ENCODE measurements at places on chromosomes 3 and 15. TPM values are rescaled to one million over a fixed set of nuclear protein-coding genes. Genes with fewer than 3 reads are reported as not detected.

DNA sequence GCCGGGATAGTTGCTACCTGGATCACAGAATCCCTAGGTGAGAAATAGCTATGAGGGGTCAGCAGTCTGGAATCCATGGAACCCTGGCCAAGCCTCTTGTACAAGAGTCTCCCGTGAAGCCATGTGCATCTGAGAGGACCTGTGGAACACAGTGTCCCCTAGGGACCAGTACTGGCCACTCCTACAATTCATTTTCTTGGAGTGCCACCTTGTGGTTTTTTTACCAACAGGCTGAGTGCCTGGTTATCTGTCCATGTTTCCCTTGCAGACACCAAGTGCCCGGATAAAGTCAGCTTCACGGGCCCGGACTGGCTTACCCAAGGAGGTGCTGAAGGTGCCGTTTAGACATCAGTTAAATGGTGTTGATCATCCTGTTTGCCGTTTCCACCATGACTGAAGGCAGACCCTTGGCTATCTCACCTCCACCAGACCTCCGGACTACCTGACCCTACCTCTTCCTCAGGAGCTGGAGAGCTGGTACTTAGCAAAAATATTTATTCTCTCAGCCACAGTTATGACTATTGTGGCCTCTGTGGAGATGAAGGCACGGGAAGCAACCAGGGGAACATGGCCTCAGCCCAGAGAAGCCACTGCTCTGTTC, 93.9 kb downstream of the RBPMS2 start:
- H3K4me3 ChIP-seq = no peak overlapping the region
- no peaks in the 10 kb centered on the region for H3K4me1 ChIP-seq
- DNase-seq = peak; percentile 59
- peaks cover 46% of the 10 kb centered on the region for H3K36me3 ChIP-seq
- H3K27ac ChIP-seq = no peak overlapping the region
- no peaks in the 10 kb centered on the region for H3K27me3 ChIP-seq

- peaks cover 16% of the 10 kb centered on the region for H3K36me3 ChIP-seq
- H3K4me1 ChIP-seq = peaks cover 24% of the 10 kb centered on the region
- no peak overlapping the region for H3K4me3 ChIP-seq
- H3K27me3 ChIP-seq = no peaks in the 10 kb centered on the region
- H3K27ac ChIP-seq = peak overlapping the region; percentile 71
These were observed 37.5 kb downstream of the TGFBR2 start for GRCh38 chr3:30643763-30644462.

Gene MNS1
- total RNA-seq = 0.44 TPM

- H3K4me3 ChIP-seq = no peak overlapping the region
- H3K36me3 ChIP-seq = no peaks in the 10 kb centered on the region
- no peaks in the 10 kb centered on the region for H3K4me1 ChIP-seq
- no peak for DNase-seq
- no peak overlapping the region for H3K27ac ChIP-seq
- H3K27me3 ChIP-seq = no peaks in the 10 kb centered on the region
These were observed 2.7 kb upstream of the CSTA start for GRCh38 chr3:122322095-122323075.

- H3K27me3 ChIP-seq = no peaks in the 10 kb centered on the region
- no peaks in the 10 kb centered on the region for H3K36me3 ChIP-seq
- H3K4me1 ChIP-seq = peaks cover 55% of the 10 kb centered on the region
- peak; percentile 48 for DNase-seq
- peak overlapping the region; percentile 58 for H3K4me3 ChIP-seq
- H3K27ac ChIP-seq = peak overlapping the region; percentile 76
These were observed 452.8 kb downstream of the FOXP1 start for GRCh38 chr3:71130471-71131374.

DNA sequence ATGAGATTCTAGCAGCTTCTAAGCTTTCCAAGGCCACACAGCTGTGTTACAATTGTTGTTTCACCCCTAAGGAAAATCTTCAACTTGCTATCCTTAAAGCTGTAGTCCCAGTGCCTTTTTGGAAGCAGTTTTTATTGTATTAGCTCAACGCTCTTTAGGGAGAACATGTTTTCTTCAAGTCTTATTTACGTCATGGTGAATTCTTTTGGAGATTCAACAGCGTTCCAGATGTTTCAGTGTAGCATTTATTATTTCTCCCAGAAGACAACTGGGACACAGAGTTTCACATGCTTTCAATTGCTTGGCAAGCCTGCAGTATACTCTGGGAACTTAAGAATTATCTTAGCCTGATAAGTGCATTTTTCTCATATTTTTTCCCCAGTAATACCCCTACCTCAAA, 888.3 kb downstream of the PLOD2 start:
- no peak overlapping the region for H3K27ac ChIP-seq
- DNase-seq = no peak
- H3K4me1 ChIP-seq = no peaks in the 10 kb centered on the region
- H3K36me3 ChIP-seq = no peaks in the 10 kb centered on the region
- no peak overlapping the region for H3K4me3 ChIP-seq

GRCh38 chr15:41795996-41796856, 21.9 kb downstream of the MAPKBP1 start:
- peak overlapping the region; percentile 23 for H3K27ac ChIP-seq
- no peaks in the 10 kb centered on the region for H3K27me3 ChIP-seq
- no peak for DNase-seq
- H3K4me3 ChIP-seq = no peak overlapping the region
- no peaks in the 10 kb centered on the region for H3K36me3 ChIP-seq

Gene TGM4
- total RNA-seq = not detected

DNA sequence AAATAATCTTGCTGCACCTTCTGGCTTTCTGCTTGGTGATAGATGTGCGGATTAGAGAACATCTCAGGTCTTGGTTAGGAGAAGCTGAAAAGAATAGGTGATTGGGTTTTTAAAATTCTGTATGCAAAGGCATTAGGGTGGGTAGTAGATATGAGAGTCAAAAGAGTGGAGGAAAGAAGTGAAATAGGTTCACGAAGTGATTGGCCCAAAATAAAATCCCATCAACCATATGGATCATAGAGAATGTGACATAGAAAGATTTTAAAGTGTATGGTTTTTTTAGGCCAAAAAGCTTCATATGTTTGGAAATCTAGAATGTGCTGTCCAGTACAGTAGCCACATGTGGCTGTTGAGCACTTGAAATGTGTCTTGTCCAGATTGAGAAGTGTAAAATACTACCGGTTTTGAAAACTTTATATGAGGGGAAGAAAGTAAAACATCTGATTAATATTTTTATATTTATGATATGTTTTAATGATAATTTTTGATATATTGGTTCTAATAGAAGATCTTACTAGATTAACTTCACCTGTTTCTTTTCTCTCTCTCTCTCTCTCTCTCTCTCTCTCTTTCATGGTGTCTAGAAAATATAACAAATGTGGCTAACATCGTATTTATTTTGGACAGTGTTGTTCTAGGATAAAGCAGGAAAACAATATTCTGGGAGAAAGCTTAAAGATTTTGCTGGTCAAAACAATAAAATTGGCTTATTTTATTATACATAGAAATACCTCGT, 2.9 kb downstream of the MBNL1 start:
- H3K27me3 ChIP-seq = no peaks in the 10 kb centered on the region
- DNase-seq = no peak
- H3K27ac ChIP-seq = peak overlapping the region; percentile 96
- peak overlapping the region; percentile 87 for H3K4me3 ChIP-seq
- H3K4me1 ChIP-seq = peaks cover 59% of the 10 kb centered on the region

- no peaks in the 10 kb centered on the region for H3K4me1 ChIP-seq
- no peaks in the 10 kb centered on the region for H3K27me3 ChIP-seq
- H3K4me3 ChIP-seq = no peak overlapping the region
- DNase-seq = no peak
- H3K27ac ChIP-seq = no peak overlapping the region
These were observed 47.2 kb downstream of the TMEM212 start for GRCh38 chr3:171890398-171890797.

- no peak overlapping the region for H3K4me3 ChIP-seq
- no peaks in the 10 kb centered on the region for H3K36me3 ChIP-seq
- no peak overlapping the region for H3K27ac ChIP-seq
- H3K4me1 ChIP-seq = no peaks in the 10 kb centered on the region
- no peak for DNase-seq
These were observed 145.3 kb downstream of the ADAMTS17 start for GRCh38 chr15:100196326-100197058.

DNA sequence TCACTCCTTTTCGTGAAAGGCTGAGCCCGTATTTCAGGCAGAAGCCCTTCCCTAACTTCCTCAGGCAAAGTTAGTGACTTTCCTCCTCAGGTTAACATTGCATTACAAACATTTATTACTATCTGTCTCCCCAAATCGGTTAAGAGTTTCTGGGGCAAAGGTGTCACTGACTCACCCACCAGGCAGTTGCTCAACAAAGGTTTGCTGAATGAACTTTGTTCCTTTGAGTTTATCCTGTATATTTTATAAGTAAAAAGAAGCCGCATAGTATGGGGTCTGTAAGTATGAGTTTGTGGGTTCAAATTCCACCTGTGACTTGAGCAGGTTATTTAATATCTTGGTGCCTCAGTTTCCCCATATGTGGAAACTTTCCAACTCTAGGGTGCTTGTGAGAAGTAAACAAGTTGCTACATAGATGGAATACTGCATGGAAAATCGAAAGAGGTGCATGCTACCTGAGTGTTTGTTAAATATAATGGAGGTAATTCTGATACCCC, 177.7 kb downstream of the THRB start:
- no peaks in the 10 kb centered on the region for H3K36me3 ChIP-seq
- H3K27ac ChIP-seq = no peak overlapping the region

Gene SRGAP3
- 1.3 TPM for total RNA-seq

Gene AQR
- 6.3 TPM for total RNA-seq

DNA sequence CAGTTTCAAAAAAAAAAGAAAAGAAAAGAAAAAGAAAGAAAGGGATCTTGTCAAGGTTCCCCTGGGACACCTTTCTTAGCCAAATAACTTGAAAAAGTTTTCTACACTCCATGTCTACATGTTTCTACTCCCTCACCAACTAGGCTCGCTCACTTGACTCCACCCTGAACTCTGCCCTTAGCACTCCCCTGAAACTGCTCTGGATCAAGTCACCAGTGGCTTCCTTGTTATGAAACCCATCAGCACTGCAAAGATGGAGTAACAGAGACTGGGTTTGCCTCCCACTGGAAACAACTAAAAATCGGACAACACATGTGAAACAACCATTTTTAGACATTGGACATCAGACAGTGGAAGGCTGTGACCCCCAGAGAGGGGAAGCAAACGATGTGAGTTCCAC, 36.8 kb downstream of the TMEM40 start:
- no peaks in the 10 kb centered on the region for H3K27me3 ChIP-seq
- no peaks in the 10 kb centered on the region for H3K36me3 ChIP-seq
- H3K4me1 ChIP-seq = peaks cover 3% of the 10 kb centered on the region
- no peak for DNase-seq
- no peak overlapping the region for H3K27ac ChIP-seq

- no peak for DNase-seq
- no peaks in the 10 kb centered on the region for H3K36me3 ChIP-seq
- no peak overlapping the region for H3K27ac ChIP-seq
- H3K27me3 ChIP-seq = no peaks in the 10 kb centered on the region
These were observed 314.1 kb upstream of the TGFBR2 start for GRCh38 chr3:30292192-30292893.

GRCh38 chr15:60673918-60674558, 195.1 kb upstream of the ICE2 start:
- no peaks in the 10 kb centered on the region for H3K36me3 ChIP-seq
- H3K4me3 ChIP-seq = no peak overlapping the region
- H3K4me1 ChIP-seq = peaks cover 39% of the 10 kb centered on the region
- H3K27me3 ChIP-seq = no peaks in the 10 kb centered on the region
- peak overlapping the region; percentile 90 for H3K27ac ChIP-seq
- peak; percentile 65 for DNase-seq

DNA sequence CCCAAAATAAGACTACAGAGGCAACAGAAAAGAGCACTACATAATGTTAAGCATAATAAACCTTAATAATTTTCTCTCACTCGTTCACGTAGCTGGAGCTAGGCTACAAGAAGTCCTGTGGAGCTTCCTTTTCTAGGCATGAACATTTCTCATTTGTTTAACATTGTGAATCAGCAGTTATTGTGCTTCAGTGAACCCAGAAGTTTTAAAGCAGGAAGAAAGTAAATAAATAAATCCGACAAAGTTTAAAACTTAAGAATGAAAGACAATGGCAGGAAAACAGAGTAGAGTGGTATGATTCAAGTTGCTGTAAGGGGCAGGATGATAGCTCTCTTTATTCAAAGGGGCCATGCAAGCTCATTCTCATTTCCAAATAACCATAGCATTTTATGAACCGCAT, 191.8 kb downstream of the LSAMP start:
- no peaks in the 10 kb centered on the region for H3K4me1 ChIP-seq
- H3K4me3 ChIP-seq = no peak overlapping the region
- no peaks in the 10 kb centered on the region for H3K36me3 ChIP-seq
- no peak for DNase-seq
- no peak overlapping the region for H3K27ac ChIP-seq
- no peaks in the 10 kb centered on the region for H3K27me3 ChIP-seq

Gene ZNF502
- 1.8 TPM for total RNA-seq

Gene ITGA11
- total RNA-seq = 1.5 TPM

GRCh38 chr3:59605318-59605717, 555.5 kb upstream of the CFAP20DC start:
- DNase-seq = no peak
- no peaks in the 10 kb centered on the region for H3K27me3 ChIP-seq
- no peak overlapping the region for H3K4me3 ChIP-seq
- H3K4me1 ChIP-seq = no peaks in the 10 kb centered on the region
- no peaks in the 10 kb centered on the region for H3K36me3 ChIP-seq

Gene PIGB
- 1.2 TPM for total RNA-seq

Gene FRMD4B
- 3.6 TPM for total RNA-seq

Gene RPSA
- 857 TPM for total RNA-seq

- peaks cover 7% of the 10 kb centered on the region for H3K27me3 ChIP-seq
- no peak overlapping the region for H3K4me3 ChIP-seq
- no peak overlapping the region for H3K27ac ChIP-seq
- no peaks in the 10 kb centered on the region for H3K36me3 ChIP-seq
- DNase-seq = no peak
These were observed 4.5 kb upstream of the CPEB1 start for GRCh38 chr15:82651708-82652107.
